ENCODE measurements at places on chromosomes 12 and 14. TPM values are rescaled to one million over a fixed set of nuclear protein-coding genes. Genes with fewer than 3 reads are reported as not detected.

DNA sequence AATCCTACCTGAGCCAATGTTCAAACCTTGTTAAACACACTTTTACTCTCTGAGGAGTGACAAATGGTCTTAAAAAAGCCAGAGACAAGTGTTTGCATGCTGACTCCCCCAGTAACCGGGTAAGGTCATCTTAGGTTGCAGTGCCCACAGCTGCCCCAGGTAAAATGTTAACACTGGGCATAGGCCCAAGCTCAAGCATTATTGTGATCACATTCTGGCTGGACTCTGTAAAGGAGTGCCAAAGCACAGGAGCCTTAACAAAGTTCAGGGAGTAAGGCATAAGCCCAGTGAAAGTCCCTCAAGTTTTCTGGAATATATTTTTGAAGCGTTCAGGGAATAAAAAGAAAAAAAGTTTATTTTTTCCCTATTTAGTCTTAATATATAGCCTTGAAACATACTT lies 8.6 kb downstream of the EDDM3A start:
- DNase-seq: no peak

DNA sequence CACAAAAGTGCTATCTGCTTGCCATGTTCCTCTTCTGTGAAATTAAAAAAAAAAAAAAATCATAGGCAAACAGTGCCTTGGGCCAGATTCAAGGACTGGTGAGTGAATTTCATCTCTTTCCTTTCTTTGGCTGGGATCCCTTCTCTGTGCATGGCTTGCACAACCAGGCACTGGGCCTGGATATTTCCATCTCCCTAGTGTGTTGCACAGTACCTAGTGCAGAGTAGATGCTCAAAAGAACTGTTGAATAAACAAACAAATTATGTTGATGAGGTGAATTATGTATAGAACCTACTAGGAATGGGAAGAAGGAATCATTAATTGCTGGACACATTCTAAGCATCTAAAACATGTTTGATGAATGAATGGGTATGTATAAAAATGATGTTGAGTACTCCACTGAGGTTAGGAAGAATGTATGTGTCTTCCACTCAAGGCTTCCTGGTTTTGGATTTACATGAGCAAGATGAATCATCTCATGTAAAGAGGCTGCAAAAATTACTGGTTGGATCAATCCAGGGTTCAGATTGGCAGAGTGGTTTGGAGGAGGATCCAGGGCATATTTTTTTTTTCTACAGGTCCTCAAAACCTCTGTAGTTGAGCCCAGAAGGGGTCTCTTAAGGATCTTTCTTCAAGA lies 93.2 kb downstream of the EMP1 start:
- no peak for DNase-seq

KRT81 gene
- total RNA-seq: 0.34 TPM

LHX5 gene
- total RNA-seq: 1.5 TPM

GRCh38 chr14:78440356-78440894 lies 270.3 kb downstream of the NRXN3 start:
- DNase-seq: no peak

SEL1L gene
- total RNA-seq: 29.1 TPM
